ENCODE measurements at places on chromosomes 13 and 19.
A peak's percentile ranks its signal among the peaks of the same experiment; 100 is the strongest.

DNA sequence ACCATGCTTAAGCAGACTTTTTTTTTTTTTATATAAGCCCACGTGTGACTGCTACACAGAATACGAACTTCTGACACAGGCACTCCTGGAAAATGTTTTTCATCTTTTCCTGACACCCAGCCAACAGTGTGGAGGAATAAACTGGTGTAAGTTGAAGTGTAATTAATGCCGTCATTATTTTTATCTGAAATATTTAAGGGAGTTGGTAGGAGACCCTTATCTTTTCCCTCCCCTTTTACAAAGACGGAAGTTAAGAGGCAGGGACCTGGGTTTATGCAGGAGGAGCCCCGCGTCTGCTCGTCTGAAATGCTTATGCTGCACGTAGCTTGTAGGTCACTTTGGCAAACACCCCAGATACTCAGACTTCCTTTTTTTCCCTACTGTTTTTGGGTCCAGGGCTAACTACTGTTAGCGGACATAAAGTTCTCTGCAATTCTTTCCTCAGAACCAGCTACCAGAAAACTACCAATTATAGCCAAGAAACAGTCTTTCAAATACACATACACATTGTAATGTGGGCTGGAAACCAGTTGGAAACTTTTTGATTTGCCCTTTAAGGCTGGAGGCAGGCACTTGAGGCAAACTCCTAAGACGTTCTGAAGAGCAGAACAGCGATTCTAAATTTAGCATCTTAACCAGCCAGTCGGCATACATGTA is 50.8 kb downstream of the EFNB2 start:
- DNase-seq = no peak

DNA sequence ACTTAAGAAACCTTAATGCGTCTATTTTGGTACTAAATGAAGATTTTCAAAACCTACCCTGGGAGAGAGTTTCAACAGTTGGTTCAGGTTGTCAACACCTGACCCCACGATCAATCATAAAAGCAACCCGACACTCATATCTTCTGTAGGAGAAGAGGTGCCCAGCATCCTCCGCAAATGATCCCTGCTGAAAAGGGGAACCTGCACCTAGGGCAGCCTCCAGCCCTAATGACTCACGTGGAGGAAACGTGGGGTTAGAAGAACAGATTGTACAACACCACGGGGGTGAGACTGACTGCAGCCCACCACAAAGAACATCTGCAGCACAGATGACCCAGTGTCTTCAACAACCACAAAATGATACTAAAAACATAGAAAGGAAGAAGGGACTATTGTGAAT is 116.3 kb downstream of the RAB20 start:
- DNase-seq = no peak

GRCh38 chr13:98782654-98783053 is 30.2 kb upstream of the SLC15A1 start:
- no peak for DNase-seq

- no peak for DNase-seq
Observed at GRCh38 chr19:7641290-7642276, 4.7 kb downstream of the STXBP2 start.

DNA sequence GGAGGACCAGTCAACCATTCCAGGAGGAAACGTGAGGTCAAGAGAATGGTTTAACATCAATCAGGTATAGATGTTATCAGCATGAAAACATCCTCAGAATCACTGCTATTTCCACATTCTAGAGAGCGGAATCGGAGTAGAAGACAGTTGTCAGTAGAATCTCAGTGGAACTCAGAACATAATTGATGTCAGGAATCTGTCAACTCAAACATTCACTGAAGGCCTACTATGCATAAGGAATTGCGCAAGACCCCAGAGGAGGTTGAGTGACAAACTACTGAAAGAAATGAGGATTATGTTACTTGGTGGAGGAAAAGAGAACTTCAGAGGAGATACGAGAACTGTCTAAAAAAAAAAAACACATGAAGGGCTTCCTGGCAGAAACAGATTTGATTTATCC is 97.8 kb downstream of the LHFPL6 start:
- no peak for DNase-seq

DNA sequence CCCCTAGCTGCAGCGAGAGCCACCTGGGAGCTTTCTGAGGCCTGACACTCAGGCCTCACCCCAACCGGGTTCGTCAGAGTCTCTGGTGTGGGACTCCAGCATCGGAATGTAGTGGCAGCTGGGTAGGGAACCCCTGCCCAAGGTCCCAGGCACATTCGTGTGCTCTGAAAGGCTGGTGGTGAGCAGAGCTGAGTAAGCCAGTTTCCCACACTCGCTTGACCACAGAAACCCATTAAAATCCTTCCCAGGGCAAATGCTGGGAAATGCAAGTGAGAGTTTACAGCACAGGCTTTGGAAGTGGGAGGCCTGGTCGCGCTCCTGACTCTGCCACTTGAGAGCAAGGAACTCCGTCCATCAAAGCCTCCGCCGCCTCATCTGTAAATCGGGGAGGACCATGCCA is 4.2 kb downstream of the TRAPPC6A start:
- no peak for DNase-seq

- no peak for DNase-seq
Observed at GRCh38 chr13:26989261-26989956, 182.2 kb downstream of the USP12 start.

GRCh38 chr13:48148454-48148853 is 53.5 kb upstream of the MED4 start:
- no peak for DNase-seq

DNA sequence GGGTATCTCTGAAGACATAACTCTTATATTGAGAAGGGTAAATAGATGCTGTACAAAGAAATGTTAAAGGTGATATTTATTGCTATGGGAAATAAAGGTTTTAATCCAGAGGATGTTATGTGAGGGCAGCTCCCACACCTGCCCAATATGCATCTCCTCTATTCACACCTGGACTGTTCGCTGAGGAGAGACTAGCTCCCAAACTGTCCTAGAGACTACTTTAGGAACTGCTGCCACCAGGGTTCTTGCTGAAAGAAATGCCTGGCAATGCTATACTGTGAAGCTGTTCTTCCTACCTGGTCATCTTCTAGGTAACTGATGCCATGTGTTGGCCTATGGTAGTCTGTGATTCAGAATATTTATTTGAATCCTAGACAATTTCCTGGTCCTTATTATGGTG is 1421.5 kb upstream of the SPRY2 start:
- no peak for DNase-seq

- DNase-seq = no peak
Observed at GRCh38 chr13:62234780-62235440, 819.3 kb upstream of the PCDH20 start.

DNA sequence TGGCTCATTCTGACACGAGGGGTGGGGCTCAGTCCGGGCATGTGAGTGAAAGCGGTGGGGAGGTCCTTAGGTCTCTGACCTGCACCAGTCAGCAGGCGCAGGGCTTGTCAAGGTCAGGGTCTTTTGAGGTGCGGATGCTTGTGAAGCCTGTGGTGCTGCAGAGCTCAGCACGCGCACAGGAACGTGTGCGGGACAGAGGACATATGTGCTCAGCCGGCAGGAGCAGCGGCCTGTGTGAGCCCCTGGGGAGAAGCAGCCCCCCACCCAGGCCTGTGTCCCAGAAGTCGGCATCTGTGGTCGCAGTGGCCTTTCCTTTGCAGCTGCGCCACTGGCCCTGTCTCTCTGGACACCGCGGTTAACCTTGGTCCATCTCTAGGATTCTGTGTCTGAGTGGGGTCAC is 30.9 kb downstream of the ATP4B start:
- DNase-seq = no peak

- DNase-seq = no peak
Observed at GRCh38 chr13:18948664-18949488, 232.7 kb downstream of the TUBA3C start.

GRCh38 chr13:31950111-31950815 is 81.3 kb upstream of the FRY start:
- no peak for DNase-seq

- DNase-seq = peak; percentile 8
Observed at GRCh38 chr19:33580645-33581037, 41.1 kb upstream of the CHST8 start.

GRCh38 chr13:44906713-44907112 is 82.6 kb downstream of the NUFIP1 start:
- peak; percentile 63 for DNase-seq

DNA sequence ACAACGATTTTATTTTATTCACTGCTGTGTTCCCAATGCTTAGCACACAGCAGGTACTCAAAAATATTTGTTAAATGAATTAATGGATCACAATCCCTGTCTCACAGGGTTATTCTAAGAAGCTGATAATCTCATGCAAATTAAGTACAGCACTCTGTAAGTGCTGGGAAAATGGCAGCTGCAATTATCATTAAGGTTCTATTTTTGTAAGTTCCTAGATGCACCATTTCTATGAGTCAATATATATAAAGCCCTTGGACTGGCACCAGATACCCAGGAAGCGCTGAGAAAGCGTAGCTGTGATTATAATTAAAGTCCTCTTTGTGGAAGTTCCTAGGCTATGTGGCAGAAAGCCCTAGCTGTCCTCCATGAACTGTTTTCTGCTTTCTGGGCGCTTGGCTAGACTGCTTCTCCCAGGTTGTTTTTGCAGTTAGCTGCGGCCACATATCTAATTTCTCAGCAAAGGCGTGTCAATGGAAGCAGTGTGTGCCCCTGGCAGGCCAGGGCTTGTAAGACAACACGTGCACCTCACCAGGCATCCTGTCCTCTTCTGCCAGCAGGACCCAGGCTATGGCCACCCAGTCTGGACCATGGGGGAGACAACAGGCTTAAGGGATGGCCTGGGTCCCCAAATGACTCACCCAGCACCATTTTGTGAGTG is 5.2 kb upstream of the SRRM5 start:
- peak; percentile 79 for DNase-seq

- no peak for DNase-seq
Observed at GRCh38 chr19:531753-532560, at the start of gene CDC34. TSS of gene CDC34 (plus strand) at chr19:531760. CDS start at chr19:531932, 172 bp downstream.

- DNase-seq = no peak
Observed at GRCh38 chr13:33548069-33548468, 262.5 kb upstream of the STARD13 start.

DNA sequence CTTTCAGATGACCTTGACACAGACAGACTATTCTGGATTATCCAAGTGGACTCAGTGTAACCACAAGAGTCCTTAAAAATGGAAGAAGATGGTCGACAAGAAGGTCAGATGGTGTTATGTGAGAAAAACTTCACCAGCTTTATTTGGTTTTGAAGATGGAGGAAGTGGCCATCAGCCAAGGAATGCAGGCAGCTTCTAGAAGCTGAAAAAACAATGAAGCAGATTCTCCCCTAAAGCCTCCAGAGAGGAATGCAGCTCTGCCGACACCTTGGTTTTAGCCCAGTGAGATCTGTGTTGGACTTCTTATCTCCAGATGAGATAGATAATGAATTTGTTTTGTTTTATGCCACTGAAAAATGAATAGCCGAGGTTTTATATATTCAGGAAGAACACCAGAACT is 501.5 kb downstream of the DCT start:
- no peak for DNase-seq

GRCh38 chr19:5637971-5638370 is 15.1 kb downstream of the SAFB start:
- no peak for DNase-seq

DNA sequence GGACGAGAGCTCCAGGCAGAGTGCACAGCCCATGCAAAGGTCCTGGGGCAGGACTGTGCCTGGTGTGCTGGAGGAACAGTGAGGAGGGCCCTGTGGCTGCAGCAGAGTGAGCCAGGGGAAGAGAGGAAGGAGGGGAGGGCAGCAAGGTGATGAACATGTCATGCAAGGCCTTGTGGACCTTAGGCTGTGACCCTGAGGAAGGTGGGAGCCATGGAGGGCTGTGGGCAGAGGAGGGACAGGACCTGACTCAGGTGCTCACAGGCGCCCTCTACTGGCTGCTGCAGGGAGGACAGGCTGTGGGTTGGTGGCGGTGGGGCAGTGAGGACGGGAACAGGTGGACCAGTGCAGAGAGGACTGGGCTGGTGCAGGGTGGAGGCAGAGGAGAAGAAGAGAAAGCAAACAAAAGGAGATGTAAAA is 170.3 kb downstream of the PTPRS start:
- no peak for DNase-seq

- DNase-seq = peak; percentile 42
Observed at GRCh38 chr19:31350693-31351055, 1.4 kb upstream of the TSHZ3 start.

GRCh38 chr13:51222037-51222685 is at the start of gene FAM124A:
TSS of gene FAM124A (plus strand) at chr13:51222398. CDS start at chr13:51222502, 104 bp downstream.
- peak; percentile 37 for DNase-seq

- DNase-seq = peak; percentile 77
Observed at GRCh38 chr19:40613690-40614621, 12.8 kb downstream of the LTBP4 start.

- DNase-seq = no peak
Observed at GRCh38 chr13:20482275-20482761, 43.3 kb downstream of the CRYL1 start.

DNA sequence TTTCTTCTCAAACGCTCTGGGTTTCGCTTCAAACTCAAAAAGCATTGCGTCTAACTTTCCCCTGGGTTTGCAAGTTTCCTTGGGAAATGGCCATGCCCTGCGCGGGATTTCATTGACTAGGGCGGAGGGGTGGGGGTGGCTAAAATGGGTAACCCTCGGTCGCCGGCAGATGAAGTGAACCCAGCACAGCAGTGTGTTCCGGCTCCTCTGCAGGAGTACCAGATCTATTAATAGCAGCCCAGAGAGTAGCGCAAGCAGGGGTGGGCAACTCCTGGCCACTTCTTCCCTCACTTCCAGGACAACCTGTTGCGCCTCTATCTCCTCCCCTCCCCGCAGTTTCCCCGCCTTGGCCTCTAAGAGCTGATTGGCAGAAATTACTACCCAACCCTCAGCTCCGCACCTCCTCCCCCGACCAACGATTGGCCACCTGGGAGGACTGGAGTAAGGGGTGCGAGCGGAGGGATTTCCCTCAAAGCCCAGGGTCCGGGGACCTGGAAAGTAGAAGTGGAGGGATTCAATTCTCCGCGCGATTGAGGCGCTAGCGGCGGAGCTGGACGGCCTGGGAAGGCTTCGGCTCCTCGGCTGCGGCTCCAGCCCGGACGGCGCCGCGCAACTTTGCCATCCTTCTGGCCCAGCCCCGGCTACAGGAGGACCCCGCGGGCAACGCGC is at the start of gene FREM2:
FREM2 (plus strand) TSS at position 501 of the 669 bp plus-strand sequence. CDS start 268 bp downstream, outside the sequence.
- peak; percentile 46 for DNase-seq

- no peak for DNase-seq
Observed at GRCh38 chr13:54536112-54536511, 1507.5 kb downstream of the OLFM4 start.

DNA sequence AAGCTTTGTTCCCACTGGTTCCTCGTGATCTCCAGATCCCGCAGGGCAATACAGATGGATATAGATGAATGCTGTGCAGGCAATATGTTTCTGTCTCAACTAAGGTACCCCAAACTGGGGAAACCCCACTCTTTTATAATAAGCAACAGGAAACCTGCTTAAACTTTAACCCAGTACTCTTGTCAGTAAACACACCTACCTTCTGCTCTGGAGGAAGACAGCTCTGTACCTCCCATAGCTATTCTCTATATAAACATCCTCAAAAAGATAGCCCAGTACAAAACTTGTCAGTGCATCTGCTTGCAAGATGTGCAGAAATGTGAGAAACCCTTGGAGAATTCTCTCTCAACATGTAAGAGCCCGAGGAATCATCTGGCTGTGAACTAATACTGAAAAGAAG is 583.6 kb downstream of the OLFM4 start:
- no peak for DNase-seq

GRCh38 chr19:29603308-29603707 is 2.8 kb upstream of the POP4 start:
- DNase-seq = no peak
